ENCODE measurements at places on chromosomes 2 and 18.

DNA sequence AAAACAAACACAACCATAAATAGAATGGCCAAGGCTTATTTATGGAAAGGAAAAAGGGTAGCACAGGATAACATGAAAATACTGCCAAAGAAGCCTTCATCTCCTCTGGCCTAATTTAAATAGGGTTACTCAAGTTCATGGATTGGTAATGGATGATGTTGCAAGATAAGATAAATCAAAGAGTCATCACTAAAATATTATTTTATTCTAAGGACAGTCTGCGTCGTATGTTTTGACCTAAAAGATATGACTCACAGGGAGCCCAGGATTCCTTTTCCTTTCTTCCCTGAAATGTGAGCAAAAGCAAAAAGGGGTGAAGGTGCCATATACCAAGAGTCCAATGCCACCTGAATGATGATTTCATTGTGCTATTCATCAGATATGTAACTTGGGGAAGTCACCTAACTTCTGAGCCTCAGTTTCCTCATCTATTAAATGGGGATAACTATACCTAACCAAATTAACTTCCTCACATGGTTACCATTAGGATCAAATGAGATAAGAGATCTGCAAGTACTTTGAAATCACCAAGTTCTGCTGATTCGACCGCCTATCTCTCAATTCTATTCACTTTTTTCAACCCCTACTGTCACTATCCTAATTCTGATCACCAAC, 137.7 kb downstream of the THADA start:
- no peak for DNase-seq

GRCh38 chr2:30280596-30281434, 49.5 kb downstream of the LBH start:
- DNase-seq: no peak

GRCh38 chr2:8004250-8004681, 677.6 kb upstream of the ID2 start:
- no peak for DNase-seq

GRCh38 chr2:224918626-224919471, 123.4 kb downstream of the DOCK10 start:
- no peak for DNase-seq

DNA sequence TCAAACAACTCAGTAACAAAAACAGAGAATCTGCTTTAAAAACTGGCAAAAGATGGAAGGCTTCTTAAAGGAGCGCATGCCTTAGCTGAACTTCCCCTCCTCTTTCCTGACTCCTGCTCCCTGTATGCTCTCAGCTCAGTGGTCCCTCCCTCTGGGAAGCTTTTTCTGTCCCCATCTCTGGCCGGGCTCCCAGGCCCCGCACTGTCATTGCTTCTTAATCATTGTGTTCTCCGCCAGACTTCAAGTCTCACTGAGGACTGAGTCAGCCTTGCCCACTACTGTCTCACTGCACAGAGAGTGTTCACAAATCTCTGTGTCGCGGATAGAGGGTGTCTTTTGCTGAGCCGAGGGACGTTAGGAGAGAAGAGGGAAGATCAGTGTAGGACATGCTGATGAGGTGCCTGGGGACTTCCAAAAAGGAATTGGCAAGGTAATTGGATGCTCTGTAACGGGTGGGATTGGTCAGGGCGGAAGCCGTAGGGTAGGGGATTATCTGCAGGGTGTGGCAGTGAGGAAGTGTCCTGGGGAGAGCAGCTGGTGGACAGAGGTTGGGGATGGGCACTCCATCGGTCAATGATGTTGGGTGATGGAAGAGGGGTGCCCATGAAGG, 16.2 kb downstream of the TOGARAM2 start:
- no peak for DNase-seq

DNA sequence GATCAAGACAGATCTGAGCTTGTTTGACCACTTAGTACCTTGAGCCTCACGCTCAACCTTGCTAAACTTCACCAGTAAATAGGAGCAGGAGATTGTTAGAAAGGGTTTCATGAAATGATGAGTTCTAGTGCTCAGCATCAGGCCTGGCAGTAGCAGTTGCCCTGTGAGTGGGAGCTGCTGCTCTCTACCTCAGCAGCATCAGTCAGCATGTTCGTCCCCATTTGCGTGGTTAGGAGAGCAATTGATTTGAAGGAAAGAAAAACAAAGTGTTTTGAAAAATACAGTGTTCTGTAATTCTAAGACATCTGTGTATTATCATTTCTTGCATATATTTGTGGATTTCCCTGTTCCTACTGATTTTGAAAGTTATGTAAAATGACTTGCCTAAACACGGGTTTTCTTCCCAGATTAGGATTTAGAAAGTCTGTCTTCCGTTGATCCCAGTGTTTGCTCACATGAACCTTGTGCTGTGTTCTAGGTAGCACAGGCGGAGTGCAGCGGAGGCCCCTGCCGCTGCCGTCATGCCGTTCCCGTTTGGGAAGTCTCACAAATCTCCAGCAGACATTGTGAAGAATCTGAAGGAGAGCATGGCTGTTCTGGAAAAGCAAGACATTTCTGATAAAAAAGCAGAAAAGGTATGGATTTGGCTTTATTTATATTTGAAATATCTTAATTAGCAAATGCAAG, 47.0 kb downstream of the CAB39 start:
- DNase-seq: no peak

DNA sequence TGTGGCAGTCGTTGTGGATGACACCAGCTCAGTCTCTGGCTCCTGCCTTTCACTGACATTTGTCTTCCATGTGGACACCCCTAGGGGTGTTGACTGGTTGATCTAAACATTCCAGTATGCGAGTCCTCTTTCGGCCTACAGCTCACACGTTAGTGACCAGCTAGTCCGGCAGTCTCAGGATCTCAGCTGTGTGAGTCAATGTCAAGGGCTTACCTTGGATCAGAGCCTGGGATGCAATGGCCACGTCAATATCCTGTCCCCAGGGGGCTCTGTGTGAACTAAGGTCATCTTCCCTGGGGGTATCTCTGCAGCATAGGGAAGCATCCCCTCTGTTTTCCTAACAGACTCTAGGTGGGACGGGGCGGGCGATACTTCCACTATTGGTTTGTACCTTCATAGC, 35.1 kb upstream of the YWHAQ start:
- DNase-seq: no peak

DNA sequence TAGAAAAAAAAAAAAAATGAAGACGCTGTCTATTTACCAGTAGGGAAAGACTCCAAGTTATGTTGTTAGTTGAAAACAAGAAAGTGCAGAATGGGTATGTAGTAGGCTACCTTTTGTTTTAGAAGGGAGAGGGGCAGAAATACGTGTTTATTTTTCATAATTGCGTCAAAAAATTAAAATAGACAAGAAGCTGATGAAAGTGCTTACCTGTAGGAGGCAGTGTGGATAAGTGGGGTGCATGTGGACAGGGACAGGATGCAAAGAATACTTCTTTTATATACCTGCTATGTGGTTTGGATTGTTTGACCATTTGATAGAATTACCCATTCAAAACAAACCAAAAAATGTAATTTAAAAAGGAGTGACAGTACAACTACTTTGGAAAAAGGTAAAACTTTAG, 3.0 kb upstream of the GCG start:
- DNase-seq: no peak

GRCh38 chr2:182103526-182103925, 117.9 kb downstream of the PPP1R1C start:
- DNase-seq: no peak

DNA sequence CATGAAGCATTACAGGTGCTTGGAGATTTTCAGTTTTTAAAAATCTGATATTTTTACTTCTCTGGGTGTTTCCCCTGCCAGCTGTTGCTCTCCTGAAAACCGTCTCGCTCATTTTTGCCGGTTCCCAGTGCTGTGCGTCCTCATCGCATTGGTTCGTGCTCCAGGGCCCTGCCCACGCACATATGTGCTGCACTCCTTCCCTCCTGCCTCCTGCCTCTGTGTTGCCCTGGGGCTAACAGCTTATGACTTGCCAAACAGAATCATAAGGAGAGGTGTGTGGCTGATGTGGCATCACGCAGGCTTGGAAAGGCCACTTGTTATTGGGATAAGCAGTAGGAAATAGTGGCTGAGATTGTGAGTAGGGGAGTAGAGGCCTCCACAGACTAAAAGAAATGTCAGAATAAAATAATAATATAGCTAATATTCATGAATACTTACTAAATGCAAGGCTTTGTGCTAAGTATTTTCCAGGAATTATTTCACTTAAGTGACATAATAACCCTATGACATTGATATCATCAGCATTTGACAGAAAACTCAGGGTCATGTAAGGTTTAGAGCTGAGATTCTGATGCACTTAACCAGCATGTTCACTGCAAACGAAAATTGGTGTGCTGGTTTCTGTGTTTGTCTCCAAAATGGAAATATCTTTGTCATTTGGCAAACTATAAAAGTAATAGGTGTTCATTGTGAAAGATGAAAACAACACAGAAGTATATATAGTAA, 53.5 kb downstream of the SLC4A1AP start:
- no peak for DNase-seq

GRCh38 chr2:16525265-16525887, 140.3 kb downstream of the CYRIA start:
- DNase-seq: no peak

GRCh38 chr2:177506998-177507397, 114.4 kb downstream of the AGPS start:
- no peak for DNase-seq

- DNase-seq: no peak
Measured at GRCh38 chr18:12021596-12021995, 40.3 kb downstream of the IMPA2 start.

DNA sequence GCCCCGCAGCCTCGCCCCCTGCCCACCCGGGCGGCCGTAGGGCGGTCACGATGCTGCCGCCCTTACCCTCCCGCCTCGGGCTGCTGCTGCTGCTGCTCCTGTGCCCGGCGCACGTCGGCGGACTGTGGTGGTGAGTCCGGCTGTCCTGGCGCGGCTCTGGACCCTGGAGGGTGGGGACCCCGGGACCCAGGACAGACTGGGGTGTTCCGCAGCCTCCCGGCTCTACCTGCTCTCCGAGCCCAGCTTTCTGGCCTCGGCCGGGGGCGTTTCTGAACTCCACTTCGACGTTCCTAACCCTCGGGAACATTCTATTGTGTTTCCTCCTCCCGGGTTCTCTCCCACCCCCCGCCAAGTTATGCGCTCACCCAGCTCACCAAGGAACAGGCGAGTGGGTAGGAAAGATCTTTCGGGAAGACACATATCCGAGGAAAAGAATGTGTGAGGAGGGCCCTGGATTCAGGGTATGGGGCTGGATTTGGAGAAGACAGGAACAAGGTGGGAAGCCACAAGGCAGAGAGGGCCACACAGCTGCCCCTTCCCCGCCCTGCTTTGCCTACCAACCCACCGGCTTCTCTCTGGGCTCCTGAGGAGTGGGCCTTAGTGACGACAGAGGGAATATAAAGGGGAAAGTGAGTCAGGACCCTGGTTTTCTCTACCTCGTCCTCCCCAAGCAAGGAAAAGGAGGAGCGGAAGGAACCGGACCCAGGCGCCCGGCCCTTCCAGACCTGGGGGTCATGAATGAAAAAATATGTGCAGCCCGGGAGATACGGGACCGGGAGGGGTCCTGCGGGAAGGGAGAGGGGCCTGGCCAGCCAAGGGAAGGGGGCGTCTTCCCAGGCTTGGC, 605 bp downstream of the WNT6 start:
- no peak for DNase-seq

DNA sequence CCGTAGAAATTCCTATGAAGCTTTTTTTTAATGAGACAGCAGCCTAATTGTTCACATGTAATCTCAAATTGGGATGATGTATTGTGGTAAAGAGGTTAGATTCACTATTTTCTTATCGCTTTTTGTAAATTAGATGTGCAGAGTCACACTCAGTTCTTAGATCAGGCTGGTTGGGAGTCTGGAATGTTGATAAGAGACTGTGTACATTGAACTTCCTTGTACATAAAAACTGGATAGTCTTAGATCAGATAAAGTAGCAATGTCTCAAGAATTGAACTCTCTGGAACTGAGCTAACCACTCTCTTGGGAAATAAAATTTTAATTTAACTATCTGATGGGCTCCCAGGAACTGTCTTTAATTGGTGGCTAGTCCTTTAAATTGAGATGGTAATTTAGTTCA, 108.1 kb upstream of the MSTN start:
- DNase-seq: no peak

DNA sequence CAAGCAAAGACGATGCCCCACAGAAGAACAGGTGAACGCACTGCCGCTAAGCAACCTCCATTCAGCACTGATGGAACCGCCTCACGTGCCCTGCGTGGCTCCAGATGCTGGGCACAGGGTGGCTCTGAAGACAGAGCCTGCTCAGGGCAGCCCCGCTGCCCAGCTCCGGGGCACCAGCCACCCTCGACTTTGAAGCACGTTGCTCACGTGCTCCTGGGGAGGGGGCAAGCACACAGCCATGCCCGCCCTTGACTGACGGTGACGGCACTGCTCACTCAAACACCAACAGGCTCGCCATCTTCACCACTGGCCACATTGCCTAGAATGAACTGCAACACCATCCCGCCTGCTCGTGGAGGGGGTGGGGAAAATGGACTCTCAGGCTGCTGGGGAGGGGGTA, 251.3 kb downstream of the HDAC4 start:
- DNase-seq: no peak

GRCh38 chr2:151071382-151071781, 190.3 kb downstream of the RBM43 start:
- DNase-seq: no peak

GRCh38 chr2:62738981-62739936, 33.7 kb downstream of the EHBP1 start:
- no peak for DNase-seq

GRCh38 chr18:58361212-58361611, 267.7 kb downstream of the ALPK2 start:
- no peak for DNase-seq

DNA sequence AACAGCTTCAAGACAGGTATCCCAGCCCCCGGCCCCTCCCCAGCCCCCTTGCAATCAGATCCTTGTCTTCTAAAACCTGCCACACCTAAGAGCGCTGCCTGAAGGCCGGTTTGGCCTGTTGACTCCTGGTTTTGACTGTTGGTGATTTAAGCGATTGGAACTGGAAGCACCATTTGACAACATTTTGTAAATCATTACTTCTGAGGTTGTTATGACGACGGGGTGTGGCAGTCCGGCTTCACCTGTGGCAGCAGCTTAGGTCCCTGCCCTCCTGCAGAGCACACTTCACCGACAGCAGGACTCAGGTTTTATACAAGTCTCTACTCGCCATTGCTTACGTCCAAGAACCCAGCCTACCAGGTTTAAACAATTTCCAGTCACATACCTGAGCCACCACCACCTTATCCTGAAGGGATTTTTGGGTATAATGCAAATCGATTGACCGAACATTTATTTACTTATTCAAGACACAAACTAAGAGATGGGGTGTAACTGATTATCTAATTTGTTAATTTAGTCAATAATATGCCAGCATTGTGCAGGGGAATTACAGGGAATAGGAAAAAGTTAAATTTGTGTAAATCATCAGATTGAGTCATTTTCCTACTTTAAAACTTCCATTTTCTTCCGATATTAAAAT, 707 bp upstream of the DGUOK start:
- no peak for DNase-seq

DNA sequence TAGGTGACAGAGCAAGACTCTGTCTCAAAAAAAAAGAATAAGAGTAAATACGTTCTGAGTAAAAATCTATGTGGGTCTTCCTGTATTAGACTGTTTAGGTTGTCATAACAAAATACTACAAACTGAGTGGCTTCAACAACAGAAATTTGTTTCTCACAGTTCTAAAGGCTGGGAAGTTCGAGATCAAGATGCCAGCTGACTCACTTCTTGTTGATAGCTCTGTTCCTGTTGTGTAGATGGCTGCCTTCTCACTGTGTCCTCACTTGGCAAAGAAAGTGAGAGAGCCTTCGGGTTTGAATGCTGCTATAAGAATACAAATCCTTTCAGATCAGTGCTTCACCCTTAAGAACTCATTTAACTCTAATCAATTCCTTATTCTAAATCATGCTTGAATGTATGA, 430.0 kb upstream of the VWC2L start:
- DNase-seq: no peak
